Islet precursor cell (in vitro differentiated cells): ENCODE measurements at places on chromosomes 6 and 20.

DNA sequence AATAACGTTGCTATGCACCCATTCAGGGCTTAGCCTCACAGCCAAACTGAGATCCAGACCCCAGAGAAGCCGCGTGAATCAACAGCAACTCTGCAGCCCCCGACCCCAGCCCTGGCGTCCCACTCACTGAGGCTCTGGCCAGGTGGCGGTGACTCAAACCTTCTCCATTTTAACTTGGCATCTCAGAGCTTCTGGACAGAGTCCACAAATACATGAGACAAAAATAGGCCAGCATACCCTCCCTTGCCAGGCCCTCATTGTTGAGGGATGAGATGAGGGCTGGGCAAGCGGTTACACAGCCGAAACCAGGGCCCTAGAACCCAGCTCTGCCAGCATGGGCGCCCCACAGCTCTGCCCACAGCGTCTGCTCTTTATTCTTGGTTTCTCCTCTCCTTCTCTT, 118.4 kb downstream of the MYLK4 start:
- DNase-seq = no peak

DNA sequence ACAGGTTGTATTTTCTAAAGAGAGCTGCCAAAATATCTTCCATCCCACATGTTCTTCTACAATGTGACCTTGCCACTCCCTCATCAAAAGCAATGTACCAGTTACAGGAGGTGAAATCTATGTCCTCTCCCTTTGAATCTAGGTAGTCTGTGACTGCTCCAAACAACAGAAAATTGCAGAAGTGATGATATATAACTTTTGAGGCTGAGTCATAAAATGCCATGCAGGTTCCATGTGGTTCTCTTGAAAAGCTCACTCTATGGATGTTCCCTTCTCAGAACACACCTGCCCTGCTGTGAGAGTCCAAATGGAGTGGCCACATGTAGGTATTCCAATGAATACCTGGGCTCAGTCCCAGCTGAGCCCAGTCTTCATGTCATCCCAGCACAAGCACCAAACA, 16.9 kb upstream of the PHIP start:
- DNase-seq = no peak

DNA sequence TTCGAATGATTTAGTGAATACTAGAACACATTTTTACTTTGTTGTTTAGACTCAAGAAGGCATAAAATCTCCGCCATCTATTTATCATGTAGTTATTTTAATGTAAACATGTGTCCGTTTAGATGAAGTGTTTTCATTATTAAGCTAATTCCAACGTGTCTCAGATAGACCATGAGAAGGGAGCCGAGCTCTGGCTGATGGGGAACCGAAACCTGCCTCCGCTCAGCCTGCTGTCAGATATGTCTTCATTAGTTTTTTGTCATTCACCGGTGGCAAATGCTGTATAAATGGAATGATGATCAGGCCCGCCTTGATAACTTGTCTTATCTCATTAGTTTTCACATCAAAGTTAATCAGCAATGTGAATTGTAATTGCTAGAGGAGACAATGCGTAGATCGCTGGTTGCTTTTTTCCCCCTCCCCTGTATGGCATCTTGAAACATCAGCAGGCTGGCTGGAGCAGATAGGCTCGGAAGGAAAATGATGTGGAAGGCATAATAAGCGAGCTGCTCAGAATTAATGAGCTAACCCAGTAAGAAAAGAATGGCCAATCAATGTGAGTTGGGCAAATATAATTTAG, 136.4 kb downstream of the LINC00237 start:
- DNase-seq = no peak

DNA sequence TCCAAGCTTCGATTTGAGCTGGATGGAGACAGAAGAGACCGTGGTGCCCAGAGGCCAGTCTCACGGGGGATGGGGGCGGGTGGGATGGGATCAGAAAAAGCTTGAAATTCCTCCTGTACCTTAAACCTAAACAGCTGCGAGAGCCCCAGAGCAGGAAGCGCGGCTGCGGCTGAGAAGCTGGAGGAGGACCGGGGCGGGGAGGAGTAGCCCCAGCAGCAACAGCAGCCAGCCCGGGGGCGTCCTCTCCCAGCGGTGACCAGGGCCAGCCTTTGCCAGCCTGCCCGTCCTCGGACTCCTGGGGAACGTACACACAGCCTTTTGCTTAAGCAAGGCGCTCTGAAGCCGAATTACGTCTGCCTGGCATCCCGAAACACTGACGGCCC, 17.4 kb upstream of the PRDM13 start:
- no peak for DNase-seq

DNA sequence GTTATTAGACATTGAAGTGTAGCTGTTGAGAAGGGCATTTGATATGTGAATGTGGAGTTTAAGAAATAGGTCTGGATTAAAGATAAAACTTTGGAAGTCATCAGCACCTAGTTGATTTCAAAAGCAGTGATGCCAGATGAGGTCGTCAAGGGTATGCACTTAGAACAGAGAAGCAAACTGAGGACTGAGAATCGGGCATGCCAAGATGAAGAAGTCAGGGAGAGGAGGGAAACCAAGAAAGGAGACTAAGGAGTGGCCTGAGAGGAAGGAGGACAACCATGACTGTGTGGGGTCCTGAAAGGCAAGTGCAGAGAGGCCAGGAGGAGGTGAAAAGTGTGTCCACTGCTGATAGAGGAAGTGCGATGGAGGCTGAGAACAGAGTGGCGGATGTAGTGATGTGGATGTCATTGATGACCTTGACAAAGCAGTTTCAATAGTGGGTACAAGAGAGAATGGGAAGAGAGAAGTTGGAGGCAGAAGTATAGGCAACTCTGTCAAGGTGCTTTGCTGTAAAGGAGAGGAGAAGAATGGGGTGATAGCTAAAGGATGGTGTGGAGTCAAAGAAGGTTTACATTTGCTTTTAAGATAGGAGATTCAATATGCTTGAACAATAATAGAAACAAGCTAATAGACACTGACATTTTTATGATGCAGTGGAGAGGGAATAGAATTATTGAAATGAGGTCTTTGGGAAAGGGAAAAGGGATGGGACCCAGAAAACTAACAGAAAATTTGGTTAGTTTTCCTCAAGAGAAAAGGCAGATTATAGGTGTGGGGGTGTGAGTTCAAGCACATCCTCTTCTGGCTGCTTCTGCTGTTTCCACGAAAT, 139.7 kb upstream of the TMEM170B start:
- no peak for DNase-seq

DNA sequence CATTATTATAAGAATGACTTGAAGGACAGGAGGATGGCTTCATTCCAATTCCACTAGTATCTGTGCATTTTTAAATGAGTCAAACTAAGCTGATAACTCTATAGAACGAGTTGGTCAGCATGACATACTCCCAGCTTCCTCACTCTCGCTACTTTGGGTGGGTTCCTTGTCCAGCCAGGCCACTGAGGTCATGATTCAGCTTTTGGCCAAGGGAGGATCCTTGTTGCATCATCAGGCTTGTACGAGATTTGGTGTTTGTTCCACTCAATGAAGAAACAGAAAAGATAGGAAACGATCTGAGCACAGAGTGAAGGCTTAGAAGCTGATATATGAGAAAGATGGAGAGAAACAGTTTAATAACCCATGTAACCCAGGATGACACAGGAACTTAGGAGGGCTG, 19.8 kb downstream of the NEDD9 start:
- DNase-seq = no peak

- DNase-seq = no peak
Observed at GRCh38 chr6:88964509-88964908, 1.1 kb upstream of the RNGTT start.

GRCh38 chr6:72792692-72793091, 170.8 kb downstream of the KCNQ5 start:
- no peak for DNase-seq

GRCh38 chr6:163773646-163774045, 359.1 kb downstream of the QKI start:
- DNase-seq = no peak

GRCh38 chr6:34295721-34296120, 46.9 kb upstream of the SMIM29 start:
- no peak for DNase-seq

- no peak for DNase-seq
Observed at GRCh38 chr20:9903048-9903655, 64.3 kb upstream of the PAK5 start.

DNA sequence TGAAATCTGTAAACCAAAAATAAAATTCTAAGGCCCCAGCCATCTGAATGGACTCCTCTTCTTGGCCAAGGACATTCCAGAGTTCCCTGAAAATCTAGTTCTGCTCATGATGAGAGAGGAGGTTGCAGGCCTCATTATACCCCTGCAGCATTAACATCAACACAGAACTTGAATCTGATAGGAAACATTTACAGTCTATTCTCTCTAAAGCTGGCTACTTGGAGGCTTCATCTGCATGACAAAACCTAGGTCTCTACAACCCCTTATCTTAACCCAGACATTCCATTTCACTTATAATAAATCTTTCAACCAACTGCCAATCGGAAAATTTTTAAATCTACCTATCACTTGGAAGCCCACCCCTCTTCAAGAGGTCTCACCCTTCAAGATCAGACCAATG, 15.7 kb downstream of the RTN4IP1 start:
- DNase-seq = no peak

GRCh38 chr6:130965656-130966055, 97.4 kb downstream of the EPB41L2 start:
- DNase-seq = no peak

DNA sequence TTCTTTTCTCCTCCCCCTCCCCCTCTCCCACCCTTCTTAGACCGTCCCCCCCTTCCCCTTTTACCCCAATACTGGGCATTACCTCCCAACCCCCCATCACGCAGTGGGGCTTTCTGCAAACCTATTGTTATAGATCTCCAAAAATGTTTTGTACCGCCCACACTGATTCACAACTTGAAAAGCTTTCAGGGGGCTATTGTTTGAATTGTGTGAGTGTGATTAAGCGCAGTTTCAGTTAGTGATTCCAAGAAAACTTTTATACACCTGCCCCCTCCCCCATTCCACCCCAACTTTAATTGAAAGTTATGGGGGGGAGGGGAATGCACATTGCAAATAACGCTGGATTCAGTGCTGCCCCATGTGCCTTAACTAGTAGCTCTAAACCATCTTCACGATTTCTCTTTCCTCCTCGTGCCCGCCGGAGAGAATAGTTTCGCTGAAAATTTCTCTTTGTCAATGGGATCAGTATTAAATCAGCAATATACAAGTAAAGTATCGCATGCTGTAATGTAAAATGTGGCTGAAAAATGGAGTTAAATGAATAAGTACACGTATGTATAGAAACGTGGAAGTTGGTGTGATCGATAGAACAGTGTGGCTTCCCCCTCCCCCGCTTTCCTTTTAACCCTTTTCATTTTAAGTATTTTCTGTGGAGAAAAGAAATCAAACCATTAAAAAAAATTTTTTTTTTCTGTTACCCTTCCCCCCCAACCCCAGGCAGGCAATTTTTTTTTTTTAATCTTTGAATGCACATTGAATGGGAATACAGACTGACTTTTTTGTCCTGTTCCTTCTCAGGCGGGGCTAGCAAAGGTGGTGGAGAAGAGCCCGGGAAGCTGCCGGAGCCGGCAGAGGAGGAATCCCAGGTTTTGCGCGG, 632 bp downstream of the LIN28B start:
- DNase-seq = no peak

GRCh38 chr6:37099442-37099841, 70.5 kb upstream of the PIM1 start:
- no peak for DNase-seq

- DNase-seq = peak; percentile 52
Observed at GRCh38 chr20:63534427-63534830, 2.7 kb downstream of the PTK6 start.

DNA sequence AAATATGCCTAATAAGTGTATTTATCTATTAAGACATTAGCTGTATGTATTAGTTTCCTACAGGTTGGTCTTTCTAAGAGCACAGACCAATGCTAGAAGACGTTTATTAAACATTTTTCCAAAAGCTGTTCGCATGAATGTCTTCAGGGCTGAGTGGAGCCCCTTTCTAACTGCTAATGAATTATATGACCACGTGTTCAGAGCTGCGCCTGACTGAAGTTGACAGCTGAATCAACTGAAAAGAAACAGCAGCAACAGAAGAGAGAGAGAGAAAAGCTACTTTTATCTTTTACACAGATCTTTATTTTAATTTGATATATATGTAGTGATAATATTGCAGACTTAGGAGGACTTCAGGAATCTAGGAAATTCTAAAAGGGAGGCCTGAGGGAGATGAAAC, 75.2 kb upstream of the ARID1B start:
- no peak for DNase-seq

DNA sequence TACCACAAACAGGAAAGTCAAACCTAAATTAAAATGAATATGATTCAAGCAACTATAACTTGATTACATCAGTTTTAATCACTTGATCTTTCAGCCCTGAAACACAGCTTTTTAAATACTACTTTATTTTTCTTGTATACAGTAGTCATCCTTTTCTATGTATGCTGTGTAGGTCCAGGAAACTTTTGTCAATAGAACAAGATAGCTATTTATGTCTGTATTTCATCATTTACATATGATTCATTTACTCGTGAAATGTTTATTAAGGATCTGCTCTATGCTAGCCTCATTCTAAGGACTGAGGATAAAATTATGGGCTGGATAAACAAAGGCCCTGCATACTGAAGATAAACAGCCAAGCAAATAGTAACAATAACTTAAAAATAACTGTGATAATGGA, 930.2 kb downstream of the TFAP2A start:
- no peak for DNase-seq

- DNase-seq = no peak
Observed at GRCh38 chr20:10542442-10542841, 107.3 kb downstream of the SLX4IP start.

- DNase-seq = no peak
Observed at GRCh38 chr6:11190625-11191245, 41.7 kb downstream of the NEDD9 start.

- DNase-seq = peak; percentile 84
Observed at GRCh38 chr6:166515072-166515810, 71.2 kb downstream of the RAMACL start.

DNA sequence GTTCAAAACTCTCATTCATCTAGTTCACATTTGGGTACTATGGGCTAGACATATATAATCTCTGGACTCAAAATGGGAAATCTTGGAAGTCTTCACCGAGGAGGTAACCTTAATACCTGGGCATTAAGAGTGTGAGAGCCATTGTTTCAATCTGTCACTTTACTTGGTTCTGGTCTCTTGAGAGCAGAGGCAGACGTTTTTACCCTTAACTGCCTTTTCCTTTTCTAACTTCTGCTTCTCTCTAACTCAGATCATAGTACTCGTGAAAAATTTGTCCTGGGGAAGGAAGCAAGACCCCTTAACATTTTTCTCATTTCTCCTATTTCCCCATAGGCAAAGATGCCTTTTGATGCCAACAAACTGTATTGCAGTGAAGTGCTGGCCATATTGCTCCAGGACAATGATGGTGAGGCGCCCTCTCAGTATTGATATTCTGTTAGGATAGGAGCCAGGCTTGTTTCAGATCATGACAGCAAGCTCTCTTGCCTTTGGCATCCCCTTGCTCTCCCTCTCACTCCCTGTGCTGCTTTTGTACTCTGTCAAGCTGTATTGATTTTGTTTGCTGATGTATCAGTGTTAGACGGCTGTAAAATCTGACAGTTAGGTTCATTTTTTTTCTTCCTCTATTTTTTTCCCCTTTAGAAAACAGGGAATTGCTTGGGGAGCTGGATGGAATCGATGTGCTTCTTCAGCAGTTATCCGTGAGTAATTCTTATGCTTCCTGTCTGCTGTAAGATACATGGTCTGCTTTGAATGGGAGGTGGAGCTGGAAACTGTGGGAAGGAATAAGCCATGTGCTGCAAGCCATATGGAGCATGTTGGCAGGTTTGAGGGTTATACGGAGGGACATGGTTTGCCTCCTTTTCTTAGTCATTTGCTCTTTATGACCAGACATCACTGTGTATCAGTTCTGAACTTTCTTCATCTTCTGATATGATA, 83.5 kb downstream of the CTNNBL1 start:
- no peak for DNase-seq
